ENCODE measurements at places on chromosomes 4 and X.

DNA sequence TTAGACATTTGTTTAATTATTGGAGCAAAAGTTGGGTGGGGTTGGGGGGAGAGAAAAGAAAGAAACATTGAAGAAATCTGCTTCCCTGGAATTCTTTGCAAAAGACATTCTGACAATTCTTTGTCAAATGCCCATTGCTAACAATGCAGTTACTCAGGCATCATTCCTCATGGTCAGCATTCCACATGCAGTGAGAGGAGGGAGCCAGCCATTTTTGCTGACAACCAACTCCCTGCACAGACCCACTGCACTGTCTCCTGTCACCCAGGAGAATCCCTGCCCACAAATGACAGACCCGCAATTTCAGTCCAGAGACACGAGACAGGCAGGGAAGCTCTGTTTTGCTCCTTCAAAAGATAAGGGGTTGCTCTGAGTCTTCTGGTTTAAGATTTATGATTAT is 985.1 kb upstream of the SLIT2 start:
- DNase-seq = no peak
- no peaks in the 10 kb centered on the region for H3K36me3 ChIP-seq
- no peaks in the 10 kb centered on the region for H3K27me3 ChIP-seq
- H3K4me3 ChIP-seq = no peak overlapping the region
- H3K27ac ChIP-seq = no peak overlapping the region

DNA sequence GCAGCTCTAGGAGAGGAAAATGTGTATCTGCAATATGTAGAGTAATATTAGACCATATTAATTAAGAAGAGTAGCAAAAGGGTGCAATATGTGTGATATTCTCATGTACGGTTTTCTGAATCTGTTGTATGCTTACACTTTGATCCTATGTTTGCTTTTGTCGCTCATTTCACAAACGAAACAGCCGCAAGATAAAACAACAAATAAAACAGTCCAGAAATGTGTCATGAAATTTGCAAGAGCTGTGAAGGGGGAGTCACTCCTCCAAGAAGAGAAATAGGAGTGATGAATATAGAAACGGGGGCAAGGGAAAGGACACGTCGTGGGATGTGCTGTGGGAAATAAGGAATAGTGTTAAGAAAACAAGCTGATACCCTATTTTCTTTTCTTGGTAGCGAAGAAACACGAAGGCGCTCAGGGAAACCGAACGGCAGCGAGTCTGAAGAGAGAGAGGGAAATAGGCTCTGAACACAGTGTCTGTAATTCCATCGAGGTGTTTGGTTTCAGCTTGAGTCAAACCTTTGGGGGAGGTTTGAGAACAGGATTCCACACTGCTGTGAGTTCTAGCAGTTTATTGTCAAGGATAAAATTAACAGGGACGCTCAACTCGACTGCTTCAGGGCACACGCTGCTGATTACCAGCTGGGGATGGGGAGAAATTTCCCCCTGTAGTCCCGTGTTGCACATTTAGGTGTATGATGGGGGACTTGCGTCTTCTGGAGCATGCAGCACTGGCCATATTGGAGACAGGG is 595.6 kb upstream of the TENM3 start:
- H3K4me1 ChIP-seq = no peaks in the 10 kb centered on the region
- DNase-seq = no peak
- no peaks in the 10 kb centered on the region for H3K36me3 ChIP-seq
- no peaks in the 10 kb centered on the region for H3K27me3 ChIP-seq
- no peak overlapping the region for H3K4me3 ChIP-seq

- no peak overlapping the region for H3K4me3 ChIP-seq
- peak; percentile 20 for DNase-seq
- no peaks in the 10 kb centered on the region for H3K36me3 ChIP-seq
- no peak overlapping the region for H3K27ac ChIP-seq
- no peaks in the 10 kb centered on the region for H3K27me3 ChIP-seq
- no peaks in the 10 kb centered on the region for H3K4me1 ChIP-seq
These were observed 12.1 kb upstream of the CLCN5 start for GRCh38 chrX:49910344-49910743.

- H3K4me1 ChIP-seq = no peaks in the 10 kb centered on the region
- no peak overlapping the region for H3K27ac ChIP-seq
- no peak for DNase-seq
- H3K36me3 ChIP-seq = peaks cover 31% of the 10 kb centered on the region
- no peaks in the 10 kb centered on the region for H3K27me3 ChIP-seq
These were observed 91.4 kb upstream of the UCP1 start for GRCh38 chr4:140659943-140660700.

- H3K27me3 ChIP-seq = no peaks in the 10 kb centered on the region
- no peak overlapping the region for H3K27ac ChIP-seq
- no peak for DNase-seq
- no peak overlapping the region for H3K4me3 ChIP-seq
These were observed 458.7 kb downstream of the NAF1 start for GRCh38 chr4:162707962-162708361.

- H3K4me3 ChIP-seq = no peak overlapping the region
- peaks cover 59% of the 10 kb centered on the region for H3K4me1 ChIP-seq
- H3K27me3 ChIP-seq = no peaks in the 10 kb centered on the region
- H3K36me3 ChIP-seq = peaks cover 5% of the 10 kb centered on the region
These were observed 1.8 kb downstream of the ACOX3 start for GRCh38 chr4:8438743-8439142.

GRCh38 chr4:174873931-174874330 is 44.2 kb upstream of the ADAM29 start:
- H3K36me3 ChIP-seq = no peaks in the 10 kb centered on the region
- no peak for DNase-seq
- no peaks in the 10 kb centered on the region for H3K27me3 ChIP-seq
- H3K4me1 ChIP-seq = no peaks in the 10 kb centered on the region

DNA sequence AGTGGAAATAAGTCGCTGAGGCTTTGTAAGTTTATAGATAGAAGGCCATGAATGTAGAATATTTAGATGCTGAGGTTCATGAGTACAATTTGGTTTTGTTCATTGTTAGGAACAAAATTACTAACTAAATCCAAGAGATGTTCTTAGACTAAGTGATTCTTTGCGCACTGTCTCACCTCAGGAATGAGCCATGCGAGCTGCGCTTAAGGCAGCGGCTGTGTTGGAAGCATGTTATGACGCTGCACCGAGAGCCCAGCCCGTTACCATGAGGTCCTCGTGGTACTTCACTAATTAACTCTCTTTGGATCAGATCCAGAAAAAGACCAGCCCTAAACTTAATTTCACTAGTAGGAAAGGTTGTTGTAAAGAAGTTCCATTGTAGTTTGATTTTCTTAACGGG is 166.2 kb downstream of the RAPGEF2 start:
- DNase-seq = no peak
- peaks cover 47% of the 10 kb centered on the region for H3K4me1 ChIP-seq
- no peak overlapping the region for H3K27ac ChIP-seq

DNA sequence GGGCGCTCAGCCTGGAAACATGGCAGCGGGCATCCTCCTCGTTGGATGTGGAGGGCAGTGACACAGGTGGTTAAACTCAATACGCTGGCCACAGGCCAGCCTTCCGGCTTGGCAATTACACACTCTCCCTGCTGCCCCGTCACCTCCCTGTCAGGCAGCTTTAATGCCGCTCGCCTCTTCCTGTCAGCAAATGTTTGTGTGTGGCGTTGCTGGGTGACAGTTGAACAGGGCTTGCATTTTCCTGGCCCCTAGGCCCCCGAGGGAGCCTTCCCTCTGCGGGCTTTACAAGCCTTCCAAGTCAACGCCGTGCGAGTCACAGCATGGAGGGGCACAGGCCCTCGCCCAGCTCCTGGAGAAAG is 620.0 kb downstream of the BCOR start:
- peaks cover 4% of the 10 kb centered on the region for H3K27me3 ChIP-seq
- DNase-seq = peak; percentile 92
- H3K4me1 ChIP-seq = peaks cover 4% of the 10 kb centered on the region
- H3K36me3 ChIP-seq = no peaks in the 10 kb centered on the region

- peaks cover 9% of the 10 kb centered on the region for H3K4me1 ChIP-seq
- H3K4me3 ChIP-seq = no peak overlapping the region
- H3K27me3 ChIP-seq = no peaks in the 10 kb centered on the region
- no peak for DNase-seq
- no peak overlapping the region for H3K27ac ChIP-seq
These were observed 58.5 kb upstream of the CLCN4 start for GRCh38 chrX:10098270-10098713.

DNA sequence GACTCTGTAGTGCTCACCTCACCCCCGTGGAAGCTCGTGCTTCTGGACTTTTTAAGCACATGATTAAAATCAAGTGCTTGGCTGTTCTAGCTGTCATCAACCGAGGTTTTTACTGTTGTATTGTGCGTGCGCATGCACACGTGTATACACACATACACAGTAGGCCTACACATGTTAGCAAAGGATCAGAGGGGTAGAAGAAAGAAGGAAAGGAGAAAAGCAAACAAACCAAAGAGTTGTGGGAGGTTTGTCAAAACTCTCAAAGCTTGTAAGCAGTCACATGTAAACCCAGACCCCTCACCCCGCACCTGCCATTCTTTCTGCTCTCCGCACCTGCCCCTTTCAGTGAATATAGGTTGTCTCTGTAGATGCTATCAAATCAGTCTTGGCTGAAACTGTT is 311.8 kb downstream of the HS3ST1 start:
- H3K4me1 ChIP-seq = no peaks in the 10 kb centered on the region
- no peak for DNase-seq
- H3K27ac ChIP-seq = no peak overlapping the region
- H3K36me3 ChIP-seq = no peaks in the 10 kb centered on the region
- H3K4me3 ChIP-seq = no peak overlapping the region
- H3K27me3 ChIP-seq = no peaks in the 10 kb centered on the region

DNA sequence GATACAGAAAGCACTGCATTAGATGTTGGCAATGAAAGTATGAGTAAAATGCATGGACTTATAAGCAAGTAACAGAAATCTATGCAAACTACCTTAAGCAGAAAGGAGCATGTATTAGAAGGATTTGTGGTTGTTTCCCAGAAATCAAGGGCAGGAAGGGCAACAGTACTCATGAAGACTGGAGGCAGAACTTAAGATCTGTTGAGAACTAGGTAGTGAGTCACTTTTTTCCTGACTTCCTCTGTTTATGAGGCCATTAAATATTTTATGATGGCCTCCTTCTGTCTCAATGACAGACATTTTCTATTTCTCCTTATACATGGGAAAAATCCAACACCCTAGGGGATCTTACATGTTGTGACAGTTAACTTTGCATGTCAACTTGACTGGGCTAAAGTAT is 398.2 kb downstream of the MID1IP1 start:
- no peak overlapping the region for H3K27ac ChIP-seq
- peaks cover 6% of the 10 kb centered on the region for H3K27me3 ChIP-seq
- H3K36me3 ChIP-seq = no peaks in the 10 kb centered on the region
- no peak for DNase-seq
- H3K4me1 ChIP-seq = no peaks in the 10 kb centered on the region
- no peak overlapping the region for H3K4me3 ChIP-seq

DNA sequence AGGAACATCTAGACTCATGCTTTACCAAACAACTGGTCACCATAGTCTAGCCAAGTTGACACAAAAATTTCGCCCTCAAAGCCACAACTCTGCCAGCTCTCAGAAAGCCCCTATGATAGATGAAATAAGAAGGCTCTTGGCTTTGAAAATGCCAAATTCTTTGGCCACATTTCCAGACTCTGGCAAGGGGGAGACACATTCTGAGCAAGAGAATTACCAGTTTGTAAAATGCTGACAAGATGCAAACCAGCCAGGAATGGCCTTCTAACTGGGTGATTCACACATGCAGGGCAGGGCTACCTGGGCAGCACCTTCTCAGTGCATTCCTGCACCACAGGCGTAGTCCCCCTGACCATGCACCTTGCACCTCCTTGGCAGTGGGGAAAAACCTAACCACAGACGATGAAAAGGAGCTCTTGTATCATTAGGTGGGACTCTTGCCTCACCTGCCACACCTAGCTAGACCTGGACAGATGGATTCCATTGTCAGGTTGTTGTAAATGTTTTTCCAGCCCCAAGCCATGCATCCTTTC is 77.4 kb upstream of the CPEB2 start:
- H3K36me3 ChIP-seq = no peaks in the 10 kb centered on the region
- no peak for DNase-seq
- no peak overlapping the region for H3K27ac ChIP-seq
- peaks cover 16% of the 10 kb centered on the region for H3K4me1 ChIP-seq

DNA sequence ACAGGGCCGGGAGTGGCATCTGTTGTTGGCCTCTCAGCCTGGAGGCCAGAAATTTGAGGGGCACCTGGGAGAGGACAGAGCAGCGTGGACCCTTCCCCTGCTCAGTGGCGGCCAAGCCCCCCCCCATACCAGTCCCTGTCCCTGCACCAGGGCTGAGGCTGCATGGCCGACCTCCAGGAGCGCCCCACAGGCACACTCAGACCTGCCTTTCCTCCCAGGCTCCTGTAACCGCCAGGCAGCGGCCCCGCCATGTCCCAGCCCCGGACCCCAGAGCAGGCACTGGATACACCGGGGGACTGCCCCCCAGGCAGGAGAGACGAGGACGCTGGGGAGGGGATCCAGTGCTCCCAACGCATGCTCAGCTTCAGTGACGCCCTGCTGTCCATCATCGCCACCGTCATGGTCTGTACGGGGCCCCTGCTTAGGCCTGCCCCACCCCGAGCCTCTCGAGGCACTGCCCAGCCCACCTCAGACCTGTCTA is 15.3 kb downstream of the TMEM175 start:
- no peak for DNase-seq
- no peak overlapping the region for H3K27ac ChIP-seq
- H3K27me3 ChIP-seq = no peaks in the 10 kb centered on the region

- H3K27me3 ChIP-seq = no peaks in the 10 kb centered on the region
- H3K4me3 ChIP-seq = no peak overlapping the region
- no peak overlapping the region for H3K27ac ChIP-seq
- no peak for DNase-seq
- H3K36me3 ChIP-seq = no peaks in the 10 kb centered on the region
These were observed 7.1 kb upstream of the SCRG1 start for GRCh38 chr4:173405840-173406606.

GRCh38 chrX:17605676-17606075 is 131.6 kb upstream of the SCML1 start:
- H3K36me3 ChIP-seq = no peaks in the 10 kb centered on the region
- H3K27ac ChIP-seq = no peak overlapping the region
- DNase-seq = peak; percentile 26
- H3K27me3 ChIP-seq = peaks cover 42% of the 10 kb centered on the region
- no peak overlapping the region for H3K4me3 ChIP-seq

GRCh38 chr4:56976837-56977320 is 527 bp downstream of the NOA1 start:
- H3K4me3 ChIP-seq = peak overlapping the region; percentile 87
- H3K27me3 ChIP-seq = no peaks in the 10 kb centered on the region
- H3K27ac ChIP-seq = peak overlapping the region; percentile 92

DNA sequence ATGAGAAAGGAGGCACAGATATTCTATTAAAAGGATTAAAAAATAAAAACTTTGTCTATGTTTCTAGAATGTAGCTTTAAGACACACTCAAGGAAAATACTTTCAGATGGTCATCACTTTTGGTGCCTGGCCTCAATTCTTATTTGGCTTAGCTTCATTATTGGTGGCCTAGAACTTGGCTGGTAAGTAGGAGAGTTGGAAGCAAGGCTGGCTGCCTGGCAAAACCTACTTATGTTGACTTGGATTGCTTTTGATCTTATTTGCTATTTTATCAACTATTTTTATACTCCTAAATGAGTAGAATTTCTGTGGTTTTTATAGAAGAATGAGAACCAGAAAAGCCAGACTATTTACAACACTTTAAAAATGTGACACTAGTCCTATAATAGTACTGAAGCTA is 35.3 kb upstream of the JADE3 start:
- H3K27ac ChIP-seq = no peak overlapping the region
- DNase-seq = no peak
- H3K4me3 ChIP-seq = no peak overlapping the region

- H3K27me3 ChIP-seq = no peaks in the 10 kb centered on the region
- no peak overlapping the region for H3K27ac ChIP-seq
- no peaks in the 10 kb centered on the region for H3K36me3 ChIP-seq
- DNase-seq = no peak
- H3K4me1 ChIP-seq = no peaks in the 10 kb centered on the region
These were observed 73.4 kb upstream of the EDNRA start for GRCh38 chr4:147407261-147408045.

All from lung (tissue), 17 donors.